ENCODE measurements at places on chromosomes 2 and 18.

DNA sequence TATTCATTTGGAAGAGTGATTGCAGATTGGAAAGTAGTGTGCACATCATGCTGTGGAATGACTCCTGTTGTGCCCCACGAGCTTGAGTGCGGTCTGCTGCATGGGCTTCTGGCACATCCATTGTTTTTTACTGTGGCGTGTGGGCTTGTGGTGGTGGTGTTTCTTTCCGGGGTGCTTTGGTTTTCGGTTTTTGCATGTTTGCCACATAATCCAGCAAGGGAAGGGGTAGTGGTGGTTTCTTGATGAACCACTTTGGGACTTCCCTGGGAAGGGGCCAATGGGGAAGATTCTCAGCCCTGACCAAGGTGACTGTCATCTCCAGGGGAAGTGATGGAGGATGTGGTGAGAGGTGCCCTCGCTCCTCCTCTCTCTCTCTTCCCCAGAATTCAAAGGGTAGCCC lies 57.0 kb downstream of the COA5 start:
- no peak for DNase-seq

DNA sequence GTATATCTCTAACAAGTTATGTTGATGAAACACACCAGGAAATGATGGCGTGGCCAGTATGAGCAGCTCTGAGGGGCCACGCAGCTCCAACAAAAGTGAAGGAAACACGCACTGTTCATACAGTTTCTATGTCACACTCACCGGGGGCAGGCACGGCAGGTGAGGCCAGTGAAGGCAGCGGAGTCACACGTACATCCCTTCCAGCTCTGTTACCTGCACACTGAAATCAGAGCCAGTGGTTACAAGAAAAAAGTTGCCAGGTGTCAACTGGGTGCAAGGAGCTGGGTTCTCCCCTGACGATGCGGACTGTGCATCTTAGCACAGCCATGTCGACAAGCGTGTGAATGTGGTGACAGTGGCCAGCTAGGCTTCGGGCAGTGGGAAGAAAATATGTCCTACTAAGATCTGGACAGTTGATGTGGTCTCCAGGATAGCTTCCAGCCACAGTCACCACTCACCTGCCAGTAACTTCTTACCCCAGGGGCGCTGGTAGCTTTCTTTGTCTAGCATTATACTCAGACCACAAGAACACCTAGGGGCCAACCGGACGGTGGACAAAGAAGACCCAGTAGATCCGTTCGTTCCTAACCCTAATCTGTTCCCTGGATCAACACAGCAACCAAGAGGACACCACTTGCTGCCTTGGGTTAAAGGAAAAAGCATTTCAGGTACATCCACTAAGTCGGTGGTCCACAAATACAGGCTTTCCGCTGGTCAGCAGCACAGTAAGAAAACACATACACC lies 10.1 kb downstream of the HJURP start:
- no peak for DNase-seq

DNA sequence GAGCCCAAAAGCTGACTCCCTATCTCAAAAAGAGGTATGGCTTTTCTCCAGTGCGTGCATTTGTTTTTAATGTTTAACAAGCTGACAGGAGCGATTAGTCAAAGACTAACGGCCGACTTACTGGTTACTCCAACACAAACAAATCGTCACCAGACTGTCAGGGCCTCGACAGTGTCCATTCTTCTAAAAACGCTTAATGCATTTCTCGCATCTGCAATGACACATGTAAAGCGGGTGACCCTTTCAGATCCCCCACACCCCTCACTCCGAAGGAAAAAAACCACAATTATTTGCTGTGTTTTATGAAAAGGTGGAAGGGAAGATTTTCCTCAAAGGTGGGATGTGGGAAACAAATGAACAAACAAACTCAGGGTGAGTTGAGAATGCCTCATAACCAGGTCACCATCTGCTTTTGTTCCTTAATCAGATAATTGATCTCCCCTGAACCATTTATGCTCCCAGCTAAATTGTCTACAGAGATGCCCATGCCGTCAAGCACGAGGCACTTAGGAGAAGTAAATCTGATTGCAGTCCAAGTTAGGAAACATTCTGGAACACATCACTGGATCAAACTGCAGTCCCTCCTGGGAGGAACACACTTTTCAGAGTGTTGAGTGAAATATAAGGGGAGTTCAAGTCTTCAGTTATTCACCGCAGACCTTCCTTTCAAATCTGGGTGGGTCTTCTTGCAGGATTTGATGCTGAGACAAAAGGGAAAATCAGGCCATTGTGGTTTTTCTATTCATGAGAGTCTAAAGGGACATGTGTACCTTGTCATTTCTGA lies 340.8 kb downstream of the CMPK2 start:
- DNase-seq: no peak

DNA sequence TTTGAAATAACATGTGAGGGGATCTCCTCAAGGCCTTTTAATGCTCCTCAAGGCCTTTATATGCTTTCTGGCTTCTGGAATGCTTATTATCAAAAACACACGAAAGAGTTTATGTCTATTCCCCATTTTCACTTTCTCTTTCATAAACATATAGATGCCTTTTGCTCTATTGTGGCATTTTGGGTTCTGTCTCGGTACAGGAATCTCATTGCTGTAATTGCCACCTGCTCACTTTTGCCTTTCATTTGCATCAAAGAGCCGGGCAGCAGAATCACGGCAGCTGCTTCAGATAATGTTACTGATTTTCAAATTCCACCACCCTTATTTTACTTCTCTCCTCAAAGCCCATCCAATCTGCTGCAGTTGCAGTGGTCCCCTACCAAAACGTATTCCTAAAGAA lies 54.8 kb upstream of the LPIN2 start:
- DNase-seq: no peak

DNA sequence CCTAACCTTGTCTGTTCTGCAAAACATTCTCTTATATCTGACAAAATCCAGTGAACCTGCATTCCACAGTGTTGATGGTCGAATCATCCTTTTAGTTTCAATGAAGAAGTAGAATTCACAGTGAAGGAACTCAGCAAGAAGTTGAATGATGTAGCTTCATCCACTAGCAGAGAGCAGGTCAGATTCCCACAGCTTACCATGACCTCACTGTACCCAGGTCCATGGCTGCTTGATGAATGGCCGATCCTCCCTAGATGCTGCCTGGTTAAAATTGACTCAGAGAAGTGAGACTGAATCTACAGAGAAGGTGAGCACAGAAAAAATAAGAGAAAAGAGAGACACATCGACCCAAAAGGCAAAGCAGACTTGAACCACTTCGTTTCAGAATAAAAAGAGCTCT lies 906.0 kb upstream of the CHAC2 start:
- DNase-seq: no peak
